CD4-positive, alpha-beta memory T cell (primary cell): ENCODE measurements at places on chromosomes 13 and 19.

DNA sequence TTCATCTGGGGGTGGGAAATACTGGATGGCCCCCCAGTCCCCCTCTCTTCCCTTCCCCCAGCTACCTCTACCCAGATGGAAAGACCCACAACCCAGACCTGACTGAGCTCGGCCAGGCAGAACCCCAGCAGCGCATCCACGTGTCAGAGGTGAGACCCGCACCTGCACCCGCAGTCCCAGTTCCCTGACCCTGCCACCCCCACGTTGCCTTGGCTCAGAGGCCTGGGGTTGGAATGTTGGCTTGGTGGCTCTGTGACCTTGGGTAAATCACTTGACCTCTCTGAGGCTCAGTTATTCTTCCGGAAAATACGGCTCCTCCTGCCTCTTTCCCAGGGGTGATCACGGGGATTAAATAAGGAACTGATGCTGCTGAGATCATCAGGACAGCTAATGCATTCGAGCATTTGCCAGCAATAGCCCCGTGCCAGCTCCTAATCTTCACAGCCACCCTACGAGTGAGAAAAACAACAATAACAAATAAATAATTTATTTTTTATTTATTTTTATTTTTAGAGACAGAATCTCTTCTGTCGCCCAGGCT is 12.3 kb downstream of the CBLC start:
- DNase-seq, result no peak

DNA sequence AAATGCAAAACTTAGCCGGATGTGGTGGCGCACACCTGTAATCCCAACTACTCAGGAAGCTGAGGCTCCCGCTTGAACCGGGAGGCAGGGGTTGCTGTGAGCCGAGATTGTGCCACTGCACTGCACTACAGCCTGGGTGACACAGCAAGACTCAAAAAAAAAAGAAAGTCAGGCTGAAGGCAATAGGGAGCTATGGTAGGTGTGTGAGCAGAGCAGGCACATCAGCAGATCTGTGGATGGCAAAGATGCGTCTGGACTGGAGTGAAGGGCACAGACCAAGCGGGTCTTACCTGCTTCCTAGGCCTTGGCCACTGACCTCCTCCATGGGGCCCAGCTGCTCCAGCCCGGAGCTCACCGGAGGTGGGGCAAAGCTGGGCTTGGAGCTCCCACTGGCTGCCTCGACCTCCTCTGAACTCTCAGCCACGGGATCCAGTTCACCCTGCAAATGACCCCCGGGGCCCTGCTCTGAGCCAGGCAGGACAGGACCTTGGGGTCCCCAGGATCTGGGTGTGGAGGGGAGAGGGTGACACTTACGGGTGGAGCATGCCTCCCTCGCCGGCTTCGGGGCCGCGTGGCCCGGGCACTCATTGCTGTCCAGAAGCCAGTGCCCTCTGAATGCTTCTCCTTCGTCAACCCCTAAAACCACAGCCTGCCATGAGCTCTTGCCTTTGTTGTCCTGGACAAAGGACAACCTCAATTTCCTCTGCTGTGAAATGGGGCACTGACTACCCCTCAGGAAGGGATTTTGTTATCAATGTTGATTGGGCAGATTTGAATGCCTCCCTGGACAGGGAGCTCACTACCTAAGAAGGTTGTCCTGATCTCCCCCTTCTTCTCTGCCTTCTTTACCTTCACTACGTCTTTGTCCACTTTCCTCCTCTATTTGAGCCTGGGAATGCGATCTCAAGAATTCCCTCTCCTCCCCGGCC is 569 bp downstream of the USHBP1 start:
- DNase-seq, result no peak

- no peak for DNase-seq
Measured at GRCh38 chr13:104823071-104823470, 1712.4 kb downstream of the EFNB2 start.

DNA sequence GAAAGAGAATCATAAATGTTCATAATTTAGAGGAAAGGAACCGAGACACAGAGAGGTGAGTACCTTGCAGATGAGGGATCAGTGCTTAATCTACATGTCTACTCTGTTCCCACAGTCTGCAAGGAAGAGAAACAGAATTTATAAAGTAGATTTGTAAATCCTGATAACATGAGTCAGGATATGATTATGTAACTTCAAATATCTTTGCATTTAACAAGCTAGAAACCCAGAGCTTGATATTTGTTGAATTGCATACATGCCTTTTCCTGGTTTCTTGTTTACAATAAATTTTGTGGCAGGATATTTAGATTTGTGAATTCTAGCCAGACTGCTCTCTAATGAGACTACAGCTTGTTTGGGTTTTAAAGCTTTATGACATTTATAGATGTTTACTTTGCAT is 219.2 kb downstream of the ENOX1 start:
- no peak for DNase-seq
